ENCODE measurements at places on chromosomes 13 and 19. TPM values are rescaled to one million over a fixed set of nuclear protein-coding genes. Genes with fewer than 3 reads are reported as not detected.

Gene DACT3
- total RNA-seq = 0.22 TPM

Gene TEX26
- not detected for total RNA-seq

Gene TMEM255B
- total RNA-seq = 1.5 TPM

Gene BRCA2
- total RNA-seq = 3.6 TPM

Gene PROZ
- total RNA-seq = not detected
